ENCODE measurements at places on chromosomes 1 and 21.

GRCh38 chr1:183467687-183468086 lies 4.6 kb upstream of the SMG7 start:
- DNase-seq, result no peak

DNA sequence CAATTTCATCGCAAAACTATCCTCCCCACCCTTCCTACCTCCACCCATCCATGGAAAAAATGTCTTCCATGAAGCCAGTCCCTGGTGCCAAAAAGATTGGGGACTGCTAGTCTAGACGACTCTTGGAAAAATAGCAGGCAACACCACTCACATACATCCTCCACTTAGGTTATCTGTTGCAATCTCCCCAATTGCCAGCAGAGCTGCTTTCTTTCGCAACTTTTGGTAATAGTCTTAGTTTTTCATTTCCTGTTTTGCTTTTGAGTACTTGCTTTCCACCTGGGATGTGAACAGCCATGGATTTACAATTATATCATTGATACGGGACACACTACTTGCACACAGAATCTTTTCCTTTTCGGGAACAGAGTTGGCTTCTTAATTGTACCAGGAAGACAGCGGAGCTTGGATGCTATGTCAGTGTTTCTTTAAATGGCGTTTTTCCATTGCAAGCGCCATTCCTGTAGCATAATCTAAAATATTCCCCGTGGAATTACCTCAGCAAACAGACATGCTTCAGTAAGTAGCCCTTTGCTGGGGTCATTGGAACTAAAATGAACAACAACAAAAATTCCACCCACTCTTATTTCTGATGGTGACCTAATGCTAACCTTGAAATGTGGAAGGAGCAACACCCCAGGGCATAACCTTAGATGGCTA lies 183.3 kb upstream of the ADGRL2 start:
- DNase-seq, result no peak

GRCh38 chr1:3359351-3359750 lies 95.1 kb upstream of the ARHGEF16 start:
- no peak for DNase-seq

DNA sequence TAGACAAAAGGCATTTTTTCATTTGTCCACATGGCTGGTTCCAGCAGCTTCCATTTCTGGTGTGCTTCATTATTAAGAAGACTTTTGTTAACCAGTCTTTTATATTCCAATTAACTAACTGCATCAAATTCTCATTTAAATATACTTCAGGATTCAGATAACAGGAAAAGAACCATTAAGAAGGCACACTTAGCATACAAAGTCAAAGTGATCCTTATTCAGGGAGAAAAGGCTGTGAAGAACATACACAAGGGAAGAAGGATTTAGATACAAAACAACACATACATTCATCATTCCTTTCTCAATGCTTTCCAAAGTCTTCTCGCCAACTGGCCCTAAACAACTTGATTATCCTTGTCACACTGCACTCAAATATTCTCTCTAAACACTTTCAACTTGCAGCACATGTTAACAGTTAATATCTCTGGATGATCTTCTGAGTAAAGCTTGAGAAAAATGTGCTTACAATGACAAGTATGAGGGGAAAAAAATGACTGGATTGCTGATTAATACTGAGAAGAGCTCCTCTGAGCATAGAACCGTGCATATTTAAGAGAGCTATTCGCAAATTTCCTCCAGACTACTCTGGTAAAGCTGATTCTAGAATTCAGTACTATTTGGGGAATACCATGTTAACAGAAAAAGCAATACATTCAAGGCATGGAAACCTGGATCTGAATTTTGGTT lies 225.2 kb upstream of the TNR start:
- no peak for DNase-seq

DNA sequence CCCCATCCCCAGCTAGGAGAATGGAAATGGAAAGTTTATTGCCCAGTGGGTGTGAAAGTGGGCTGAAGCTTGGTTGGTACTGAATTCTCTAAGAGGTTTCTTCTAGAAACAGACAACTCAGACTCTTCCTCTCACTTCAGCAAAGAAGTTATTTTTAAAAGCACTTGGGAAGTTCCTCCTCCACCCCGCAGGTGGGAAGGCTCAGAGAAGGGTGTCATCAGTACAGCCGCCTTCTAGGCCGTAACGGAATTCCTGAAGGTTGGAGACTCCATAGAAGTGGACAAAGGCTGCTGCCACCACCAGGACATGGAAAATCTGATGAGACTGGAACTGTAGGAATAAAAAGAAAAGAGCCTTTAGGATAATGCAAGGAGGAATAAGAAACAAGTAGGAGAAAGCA lies 14.3 kb upstream of the KLHL12 start:
- no peak for DNase-seq
